Gastroesophageal sphincter (tissue), 4 donors: ENCODE measurements at places on chromosomes 1 and 21. TPM values are rescaled to one million over a fixed set of nuclear protein-coding genes. Genes with fewer than 3 reads are reported as not detected.

The SPATA21 gene
- total RNA-seq = not detected

The GSTM1 gene
- total RNA-seq = not detected

The SH2D2A gene
- not detected for total RNA-seq

The FAM43B gene
- total RNA-seq = 1.3 TPM

The FBXO2 gene
- total RNA-seq = 4.7 TPM

The DMRTA2 gene
- not detected for total RNA-seq

The BEND5 gene
- total RNA-seq = 2.6 TPM

The ACTN2 gene
- 14.0 TPM for total RNA-seq

The GRIK1 gene
- total RNA-seq = not detected

- no peak for ATAC-seq
Measured at GRCh38 chr1:176996456-176997090, 167.9 kb downstream of the ASTN1 start.

DNA sequence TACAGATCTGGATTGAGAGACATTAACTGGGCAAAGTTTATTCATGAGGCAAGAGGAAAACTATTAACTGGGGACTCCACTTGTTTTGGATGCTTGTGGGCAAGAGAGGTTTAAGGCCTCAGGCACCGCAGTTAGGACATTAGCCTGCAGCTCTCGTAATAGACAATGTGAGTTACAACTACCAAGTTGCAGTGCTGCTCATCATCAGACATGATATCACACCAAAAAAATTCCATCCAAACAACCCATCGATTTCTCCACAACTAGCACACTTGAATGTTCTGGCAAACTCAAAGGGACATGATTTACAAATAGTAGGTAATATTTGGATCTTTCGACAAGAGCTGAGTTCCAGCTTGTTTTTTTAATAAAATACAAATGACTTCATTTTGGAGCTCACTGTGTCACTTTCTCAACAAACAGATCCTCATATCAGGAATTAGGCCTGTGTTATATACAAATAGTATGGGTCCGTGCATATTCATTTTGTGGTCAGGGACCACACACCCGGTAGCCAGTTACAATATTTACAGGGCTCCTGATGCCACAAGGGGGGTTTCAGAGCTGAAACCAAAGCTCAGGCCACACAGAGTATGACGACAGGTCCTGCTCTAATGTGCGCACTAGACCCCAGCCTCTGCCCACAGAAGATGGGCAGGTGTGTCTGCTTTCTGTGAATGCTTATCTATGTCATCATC lies 128.0 kb downstream of the TGFBR3 start:
- peak; percentile 66 for ATAC-seq

- ATAC-seq = no peak
Measured at GRCh38 chr1:86739648-86740509, 35.5 kb downstream of the SH3GLB1 start.

DNA sequence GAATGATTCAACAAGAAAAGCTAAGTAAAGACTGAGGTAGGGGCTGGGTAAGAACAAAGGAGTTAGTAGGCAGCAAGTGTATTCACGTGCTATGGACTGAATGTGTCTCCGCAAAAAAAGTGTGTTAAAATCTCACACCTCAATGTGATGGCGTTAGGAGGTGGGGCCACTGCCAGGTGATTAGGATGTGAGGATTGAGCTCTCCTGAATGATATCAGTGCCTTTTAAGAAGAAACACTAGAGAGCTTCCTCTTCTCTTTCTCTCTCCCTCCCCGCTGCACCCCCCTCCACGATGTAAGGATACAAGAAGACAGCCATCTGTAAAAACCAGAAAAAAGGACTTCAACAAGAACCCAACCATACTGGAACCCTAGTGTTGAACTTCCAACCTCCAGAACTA lies 396.1 kb upstream of the PLXNA2 start:
- ATAC-seq = no peak

DNA sequence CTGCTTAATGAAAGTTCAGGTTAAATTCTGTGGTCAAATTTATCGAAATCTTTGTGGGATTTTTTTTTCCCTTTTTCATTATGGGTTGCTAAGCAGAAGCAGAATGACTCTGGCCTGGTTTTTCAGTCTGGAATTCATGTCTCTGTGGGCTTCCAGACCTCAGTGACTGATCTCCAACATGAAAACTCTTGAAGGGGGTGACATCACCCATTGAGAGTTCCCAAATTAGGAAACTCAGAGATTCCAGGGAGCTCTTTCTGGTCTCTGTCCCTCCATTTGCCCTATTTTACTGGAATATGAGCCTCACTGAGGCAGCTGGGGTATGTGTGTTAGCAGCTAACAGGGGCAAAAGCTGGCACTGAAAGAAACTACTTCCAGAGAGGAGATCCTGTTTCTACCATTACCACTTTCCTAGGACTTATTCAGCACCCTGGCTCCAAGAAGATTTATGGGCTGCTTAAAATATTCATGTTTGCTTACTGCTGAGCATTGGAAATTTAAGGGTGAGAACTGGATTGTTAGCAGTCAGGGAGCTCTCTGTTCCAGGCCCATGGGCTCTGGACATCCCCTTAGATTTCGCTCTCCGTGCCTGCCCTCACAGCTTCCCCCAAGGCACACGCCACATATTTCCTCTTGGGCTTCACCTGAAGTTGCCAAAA lies 203.4 kb upstream of the SPAG17 start:
- ATAC-seq = no peak

DNA sequence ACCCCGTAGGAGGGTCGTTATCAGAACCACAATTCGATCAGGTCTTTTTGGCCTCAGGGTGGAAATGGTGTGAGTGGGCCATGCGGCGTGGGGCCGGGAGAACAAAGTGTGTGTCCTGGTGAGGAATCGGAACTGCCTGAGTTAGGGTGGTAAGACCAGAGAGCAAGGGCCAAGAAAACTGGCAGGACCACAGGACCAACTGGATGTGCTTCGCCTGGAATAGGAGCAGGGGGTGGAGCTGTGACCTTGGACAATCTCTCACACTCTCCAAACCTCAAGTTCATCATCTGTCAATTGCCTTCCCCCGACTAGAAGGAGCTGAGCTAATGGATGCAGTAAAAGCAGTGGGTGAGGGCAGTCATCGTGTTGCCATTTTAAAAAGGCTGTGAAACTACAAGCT lies 59.5 kb downstream of the NAV1 start:
- ATAC-seq = no peak

- no peak for ATAC-seq
Measured at GRCh38 chr21:36147911-36148310, 8.7 kb upstream of the DOP1B start.

DNA sequence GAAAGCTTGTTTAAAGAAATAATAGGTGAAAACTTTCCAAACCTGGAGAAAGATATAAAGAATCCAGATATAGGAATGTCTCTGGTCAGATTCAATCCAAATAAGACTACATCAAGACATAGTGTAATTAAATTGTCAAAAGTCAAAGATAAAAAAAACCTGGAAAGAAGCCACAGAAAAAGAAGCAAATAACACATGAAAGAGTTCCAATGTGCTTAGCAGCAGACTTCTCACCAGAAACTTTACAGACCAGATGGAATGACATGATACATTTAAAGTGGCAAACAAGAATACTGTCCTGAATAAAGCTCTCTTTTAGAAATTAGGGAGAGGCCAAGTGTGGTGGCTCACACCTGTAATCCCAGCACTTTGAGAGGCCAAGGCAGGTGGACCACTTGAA lies 1039.9 kb downstream of the KCNT2 start:
- no peak for ATAC-seq

- ATAC-seq = no peak
Measured at GRCh38 chr1:83910461-83910860, 88.5 kb downstream of the TTLL7 start.

DNA sequence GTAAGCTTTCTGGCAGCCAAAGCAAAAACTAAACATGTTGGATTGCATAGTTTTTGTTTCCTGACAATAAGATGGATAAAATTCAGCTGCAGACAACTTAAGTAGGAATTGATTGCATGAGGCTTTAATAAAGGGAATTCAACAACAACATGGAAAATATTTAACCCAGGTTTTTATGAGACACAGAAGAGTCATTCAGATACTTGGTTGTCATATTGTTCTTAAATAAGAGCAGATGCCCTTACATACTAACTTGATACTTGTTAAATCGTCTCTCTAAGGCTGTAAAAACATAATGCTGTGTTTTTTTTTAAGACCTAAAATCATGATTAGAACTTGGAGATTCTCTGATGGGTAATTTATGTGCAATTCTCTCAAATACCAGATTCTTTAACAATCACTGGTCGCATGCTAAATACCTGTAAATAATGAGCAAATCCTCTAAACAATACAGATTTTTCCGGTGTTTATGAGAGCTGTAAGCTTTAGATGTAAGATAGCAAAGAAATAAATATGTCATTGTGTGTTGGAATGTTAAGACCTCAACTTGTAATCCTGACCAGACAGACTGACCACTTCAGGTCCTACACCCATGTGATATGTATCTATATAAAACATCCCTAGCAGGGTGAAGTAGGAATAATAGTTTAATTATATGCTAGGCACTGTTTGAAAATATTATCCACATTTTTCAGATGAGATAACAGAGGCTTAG lies 37.8 kb upstream of the CD34 start:
- no peak for ATAC-seq

GRCh38 chr1:198729195-198729863 lies 90.5 kb downstream of the PTPRC start:
- no peak for ATAC-seq

GRCh38 chr1:57788313-57788712 lies 364.5 kb upstream of the DAB1 start:
- ATAC-seq = no peak

- ATAC-seq = no peak
Measured at GRCh38 chr1:156200044-156200443, 6.1 kb downstream of the SLC25A44 start.

DNA sequence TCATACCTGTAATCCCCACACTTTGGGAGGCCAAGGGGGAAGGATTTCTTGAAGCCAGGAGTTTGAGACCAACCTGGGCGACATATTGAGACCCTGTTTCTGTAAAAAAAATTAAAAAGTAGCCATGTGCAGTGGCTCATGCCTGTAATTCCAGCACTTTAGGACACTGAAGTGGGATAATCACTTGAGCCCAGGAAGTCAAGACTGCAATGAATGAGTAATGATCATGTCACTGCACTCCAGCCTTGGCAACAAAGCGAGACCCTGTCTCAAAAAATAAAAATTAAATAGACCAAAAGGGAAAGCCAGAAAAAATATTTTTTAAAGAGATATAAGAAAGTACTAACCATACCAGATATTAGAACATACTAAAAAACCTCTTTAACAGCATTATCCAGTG lies 44.7 kb upstream of the LYPLAL1 start:
- no peak for ATAC-seq

DNA sequence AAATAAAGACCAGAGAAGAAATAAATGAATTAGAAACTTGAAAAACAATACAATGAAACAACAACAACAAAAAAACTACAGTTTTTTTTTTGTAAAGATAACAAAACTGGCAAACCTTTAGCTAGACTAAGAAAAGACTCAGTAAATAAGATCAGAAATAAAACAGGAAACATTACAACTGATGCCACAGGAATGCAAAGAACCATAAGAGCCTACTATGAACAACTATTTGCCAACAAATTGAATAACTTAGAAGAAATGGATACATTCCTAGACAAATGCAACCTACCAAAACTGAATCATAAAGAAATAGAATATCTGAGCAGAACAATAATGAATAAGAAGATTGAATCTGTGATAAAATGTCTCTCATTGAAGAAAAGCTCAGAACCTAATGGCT lies 742.0 kb downstream of the ADGRL2 start:
- ATAC-seq = no peak

DNA sequence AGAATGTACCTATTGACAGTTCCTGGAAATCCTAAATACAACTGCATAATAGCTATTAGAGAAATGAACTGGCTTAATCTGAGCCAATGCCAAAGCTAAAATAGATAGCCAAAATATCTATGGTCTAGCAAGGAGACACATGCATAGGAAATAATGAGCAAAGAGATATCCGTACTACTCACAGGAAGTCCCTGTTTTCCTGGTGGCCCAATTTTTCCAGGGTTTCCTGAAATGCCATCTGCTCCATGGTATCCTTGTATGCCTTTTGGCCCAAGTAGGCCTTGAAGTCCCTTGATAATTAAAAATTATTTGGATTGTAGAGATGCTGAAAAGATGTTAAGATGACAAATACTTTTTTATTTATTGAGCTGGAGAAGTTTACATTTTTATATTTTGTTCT lies 108.4 kb upstream of the ZNHIT6 start:
- no peak for ATAC-seq

DNA sequence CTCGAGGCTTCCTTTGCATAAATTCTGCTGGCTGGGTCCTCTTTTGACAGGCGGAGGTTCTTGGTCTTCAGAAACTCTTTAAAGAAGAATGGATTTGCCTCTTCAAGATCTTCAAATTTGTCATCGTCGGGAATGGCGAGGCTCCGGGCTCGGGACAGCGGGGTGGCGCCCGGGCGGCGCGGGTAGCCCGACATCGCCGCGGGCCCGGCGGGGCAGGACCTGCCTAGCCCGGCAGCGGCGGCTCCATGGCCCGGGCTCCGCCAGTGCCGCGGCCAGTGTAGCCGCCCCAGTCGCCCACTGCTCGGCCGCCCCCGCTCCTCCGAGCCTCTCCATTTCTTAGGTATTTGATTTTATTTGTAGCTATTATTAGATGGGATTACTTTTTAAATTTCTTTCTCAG lies 22.1 kb upstream of the TNN start:
- no peak for ATAC-seq

- ATAC-seq = no peak
Measured at GRCh38 chr1:38117444-38117887, 70.9 kb upstream of the POU3F1 start.
